SK-N-DZ (cell line): ENCODE measurements at places on chromosomes 5 and 9.

- no peak for DNase-seq
Observed at GRCh38 chr5:82335806-82336205, 57.7 kb upstream of the RPS23 start.

DNA sequence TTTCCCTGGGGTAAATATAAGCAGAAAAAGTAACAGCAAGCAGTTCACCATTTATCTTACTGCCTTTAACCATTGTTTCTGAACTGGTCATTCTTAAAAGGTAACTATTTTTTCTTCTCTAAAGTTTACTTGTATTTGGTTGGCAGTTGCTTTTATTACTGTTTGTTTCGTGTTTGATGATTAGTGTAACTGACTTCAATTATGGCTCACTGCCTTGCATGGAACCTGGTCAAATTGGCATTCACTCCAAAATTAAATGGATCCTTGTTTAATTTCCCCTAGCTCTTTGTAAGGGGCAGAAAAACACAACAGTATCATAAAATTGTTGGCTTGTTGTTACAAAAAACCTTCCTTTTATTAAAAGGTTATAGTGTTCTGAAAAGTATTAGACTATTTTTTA lies 1723.9 kb upstream of the CDH6 start:
- no peak for DNase-seq

- DNase-seq: no peak
Observed at GRCh38 chr5:118224546-118224945, 763.8 kb downstream of the DTWD2 start.

DNA sequence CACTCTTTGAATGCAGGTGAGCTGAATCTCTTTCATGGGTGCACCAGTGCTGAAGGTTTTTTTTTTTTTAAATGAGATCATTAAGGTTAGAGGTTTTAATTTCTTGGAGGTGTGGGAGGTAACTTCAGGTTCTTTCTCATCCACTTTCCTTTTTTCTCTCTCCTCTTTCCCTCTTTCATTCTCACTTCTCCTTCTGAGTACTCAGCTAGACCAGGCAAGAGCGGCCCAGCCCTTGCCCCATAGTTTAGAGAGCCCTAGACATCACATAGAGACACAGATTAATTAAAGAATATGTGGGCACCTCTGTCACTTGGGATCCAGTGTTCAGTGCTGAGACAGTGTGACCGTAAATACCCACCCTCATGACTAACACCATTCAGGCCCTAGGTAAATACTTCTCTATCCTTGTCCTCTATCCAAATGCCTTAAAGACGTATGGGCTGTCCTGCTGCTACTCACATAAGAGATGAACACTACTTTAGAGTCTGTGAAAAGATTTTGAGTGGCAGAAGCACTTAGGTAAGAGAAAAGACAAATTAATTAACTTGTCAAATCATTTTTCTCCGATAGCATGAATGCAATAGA lies 174.1 kb downstream of the TLE4 start:
- DNase-seq: no peak

DNA sequence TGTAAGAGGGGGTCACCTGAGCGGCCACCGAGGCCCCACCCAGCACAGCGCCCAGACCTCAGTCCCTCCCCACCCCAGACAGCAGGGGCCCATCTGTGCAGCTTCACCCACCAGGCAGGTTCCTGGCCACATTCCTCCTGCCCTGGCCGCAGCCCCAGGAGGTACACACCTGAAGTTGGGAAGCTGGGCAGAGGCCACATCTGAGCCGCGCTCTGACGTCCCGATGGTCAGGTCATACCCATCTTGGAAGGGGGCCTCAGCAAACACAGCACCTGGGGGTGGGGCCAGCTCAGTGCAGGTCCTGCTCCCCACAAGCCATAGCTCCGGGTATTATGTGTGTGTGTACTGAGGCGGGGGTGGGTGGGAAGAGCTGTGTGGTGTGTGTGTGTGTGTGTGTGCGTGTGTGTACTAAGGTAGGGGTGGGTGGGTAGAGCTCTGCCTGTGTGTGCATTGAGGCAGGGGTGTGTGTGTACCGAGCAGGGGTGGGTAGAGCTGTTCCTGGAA lies 5.6 kb downstream of the SPOUT1 start:
- DNase-seq: no peak

DNA sequence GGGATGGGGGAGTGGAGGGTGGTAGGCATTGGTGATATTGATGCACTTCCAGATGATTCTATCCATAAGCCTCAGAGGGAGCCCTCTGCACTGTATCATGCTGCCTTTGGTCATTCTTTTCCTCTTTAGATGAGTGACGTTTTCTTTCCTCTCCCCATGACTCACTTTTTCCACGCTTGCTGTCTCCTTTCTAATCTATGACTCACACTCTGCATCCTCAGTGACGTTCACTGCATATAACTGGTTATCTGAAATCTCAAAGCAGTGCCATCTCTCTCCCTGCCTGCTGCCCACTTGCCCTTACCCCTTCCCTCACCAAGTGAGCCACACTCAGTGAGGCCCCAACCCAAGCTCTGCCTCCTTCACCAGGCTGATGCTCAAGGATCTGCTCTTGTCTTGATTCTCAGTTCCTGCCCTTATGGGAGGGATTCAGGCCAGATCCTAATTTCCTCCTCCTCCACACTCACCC lies 31.6 kb downstream of the PTGS1 start:
- no peak for DNase-seq

DNA sequence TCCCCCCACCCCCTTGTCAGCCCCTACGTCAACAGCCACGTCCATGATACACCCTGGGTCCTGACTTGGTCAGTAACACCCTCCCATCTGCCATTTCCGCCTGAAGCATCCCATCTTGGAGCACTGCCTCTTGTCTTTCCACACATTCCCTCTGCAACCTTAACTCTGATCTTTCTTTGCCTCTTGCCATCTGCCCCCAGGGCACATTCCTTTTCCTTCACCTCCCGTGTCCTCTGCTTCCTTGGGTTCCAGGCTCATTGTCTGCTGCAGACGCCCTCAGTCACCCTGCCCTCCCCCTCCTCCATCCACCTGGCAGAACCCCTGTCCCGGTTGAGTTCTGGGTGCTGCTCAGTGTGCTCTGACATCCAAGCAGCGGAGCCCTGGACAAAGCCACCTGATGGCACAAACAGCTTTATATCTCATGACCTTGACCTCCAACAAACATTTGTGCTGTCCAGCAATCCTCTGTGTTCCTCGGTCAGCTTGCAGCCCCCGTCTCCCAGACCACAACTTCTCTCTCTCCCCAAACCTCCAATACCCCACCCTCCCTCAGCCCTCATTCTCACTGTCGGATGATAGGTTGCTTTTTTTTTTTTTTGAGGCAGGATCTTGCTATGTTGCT lies 97.7 kb upstream of the IER5L start:
- no peak for DNase-seq

GRCh38 chr5:145872486-145872885 lies 328 bp downstream of the GRXCR2 start:
- DNase-seq: no peak

DNA sequence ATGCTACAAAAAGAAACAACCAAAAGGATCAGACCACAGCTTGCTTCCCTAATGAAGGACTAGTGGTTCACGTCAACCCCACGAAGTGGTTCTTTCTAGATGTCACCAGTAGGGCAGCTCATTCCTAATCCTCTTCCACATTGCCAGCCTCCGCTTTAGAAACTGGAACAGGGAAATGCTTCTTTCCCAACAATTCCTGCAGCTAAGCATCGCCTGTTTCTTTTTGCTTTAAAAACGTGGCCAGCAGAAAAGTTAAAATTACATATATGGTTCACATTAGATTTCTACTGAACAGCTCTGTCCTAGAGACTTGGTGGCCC lies 100.2 kb downstream of the MTX3 start:
- DNase-seq: no peak

- DNase-seq: no peak
Observed at GRCh38 chr9:137920753-137921152, 43.2 kb downstream of the CACNA1B start.

GRCh38 chr5:143360755-143361154 lies 42.7 kb downstream of the NR3C1 start:
- DNase-seq: no peak

GRCh38 chr5:97627272-97627671 lies 444.2 kb upstream of the RIOK2 start:
- no peak for DNase-seq

- no peak for DNase-seq
Observed at GRCh38 chr5:62719061-62719720, 140.6 kb downstream of the LRRC70 start.

DNA sequence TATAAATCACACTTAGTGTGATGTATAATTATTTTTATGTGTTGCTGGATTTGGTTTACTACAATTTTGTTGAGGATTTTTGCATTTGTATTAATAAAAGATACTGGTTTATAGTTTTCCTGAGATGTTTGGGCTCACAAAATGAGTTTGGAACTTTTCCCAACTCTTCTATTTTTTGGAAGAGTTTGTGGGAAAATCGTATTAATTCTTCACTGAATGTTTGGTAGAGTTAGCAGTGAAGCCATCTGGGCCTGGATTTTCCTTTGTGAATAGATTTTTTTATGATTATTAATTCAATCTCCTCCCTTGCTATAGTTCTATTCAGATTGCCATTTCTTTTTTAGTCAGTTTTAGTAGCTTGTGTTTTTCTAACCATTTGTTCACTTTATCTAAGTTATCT lies 201.7 kb upstream of the NFIL3 start:
- no peak for DNase-seq

- DNase-seq: no peak
Observed at GRCh38 chr9:132324425-132324824, 30.4 kb downstream of the SETX start.

DNA sequence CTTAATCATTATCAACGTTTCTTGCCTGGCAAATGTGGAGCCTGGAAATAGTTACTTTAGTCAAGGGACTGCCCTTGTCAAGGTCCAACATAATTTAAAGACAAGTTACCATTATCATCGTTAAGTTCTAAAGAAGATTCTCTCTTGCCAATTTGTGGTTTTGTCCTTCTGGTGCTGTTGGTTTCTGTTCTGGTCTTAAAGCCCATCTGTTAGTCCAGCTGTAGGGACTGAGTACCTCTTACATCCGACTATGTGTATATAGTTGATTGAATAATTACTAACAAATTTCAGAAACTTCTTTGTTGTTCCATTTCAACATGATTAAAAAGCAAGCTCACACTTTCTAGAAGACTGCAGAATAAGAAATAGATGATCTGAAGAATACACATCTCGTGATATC lies 1854.9 kb downstream of the MAT2B start:
- DNase-seq: no peak

DNA sequence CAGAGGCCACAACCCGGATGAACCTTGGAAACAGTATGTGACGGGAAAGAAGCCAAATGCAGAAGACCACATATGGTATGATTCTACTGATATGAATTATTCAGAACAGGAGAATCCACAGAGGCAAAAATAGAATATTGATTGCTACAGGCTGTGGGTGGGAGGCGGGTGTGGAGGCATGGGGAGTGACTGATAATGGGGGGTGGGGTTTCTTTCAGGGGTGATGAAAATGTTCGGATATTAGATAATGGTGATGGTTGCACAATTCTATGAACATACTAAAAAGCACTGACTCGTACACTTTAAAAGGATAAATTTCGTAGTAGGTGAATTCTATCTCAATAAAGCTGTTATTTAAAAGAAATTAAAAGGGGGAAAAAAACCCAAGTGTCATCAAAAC lies 10.7 kb downstream of the IL4 start:
- DNase-seq: no peak

DNA sequence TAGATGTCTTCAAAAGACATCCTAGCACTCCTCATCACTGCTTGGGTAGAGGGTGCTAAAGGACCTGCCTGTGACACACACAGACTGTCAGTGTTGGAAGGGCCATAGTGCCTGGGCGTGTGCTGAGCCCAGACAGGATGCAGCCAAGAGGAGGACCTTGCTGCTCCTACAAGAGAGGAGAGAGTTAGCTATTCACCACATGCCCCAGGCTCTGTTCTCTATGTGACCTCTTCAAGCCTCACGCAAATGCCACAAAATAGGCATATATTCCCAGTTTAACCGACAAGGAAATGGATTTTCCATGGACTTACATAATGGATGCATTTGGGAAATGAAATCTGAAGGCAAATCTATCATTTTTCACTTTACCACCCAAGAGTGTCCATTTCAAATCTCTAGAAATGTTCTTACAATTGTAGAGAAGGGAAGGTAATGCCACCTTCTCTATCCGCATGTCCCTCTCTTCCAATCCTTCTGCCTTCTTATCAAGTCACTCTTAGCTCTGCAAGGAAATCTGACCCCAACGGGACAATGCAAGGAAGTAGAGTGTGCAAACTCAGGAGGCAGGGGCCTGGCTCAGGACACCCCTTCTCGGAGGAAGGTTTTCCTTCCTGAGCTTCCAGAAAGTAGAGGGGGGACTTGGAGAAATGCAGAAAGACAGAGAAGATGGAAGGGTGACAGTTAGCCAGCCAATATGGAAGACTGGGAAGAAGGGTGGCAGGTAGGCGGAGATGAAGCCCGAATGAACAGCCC lies 49.5 kb downstream of the TRIM32 start:
- no peak for DNase-seq

GRCh38 chr5:141633871-141634561 lies 2.6 kb downstream of the HDAC3 start:
- no peak for DNase-seq

- DNase-seq: no peak
Observed at GRCh38 chr9:20238921-20239320, 383.4 kb downstream of the MLLT3 start.

GRCh38 chr5:3886524-3887451 lies 291.2 kb downstream of the IRX1 start:
- no peak for DNase-seq

GRCh38 chr5:81788329-81788728 lies 37.4 kb upstream of the SSBP2 start:
- DNase-seq: no peak

DNA sequence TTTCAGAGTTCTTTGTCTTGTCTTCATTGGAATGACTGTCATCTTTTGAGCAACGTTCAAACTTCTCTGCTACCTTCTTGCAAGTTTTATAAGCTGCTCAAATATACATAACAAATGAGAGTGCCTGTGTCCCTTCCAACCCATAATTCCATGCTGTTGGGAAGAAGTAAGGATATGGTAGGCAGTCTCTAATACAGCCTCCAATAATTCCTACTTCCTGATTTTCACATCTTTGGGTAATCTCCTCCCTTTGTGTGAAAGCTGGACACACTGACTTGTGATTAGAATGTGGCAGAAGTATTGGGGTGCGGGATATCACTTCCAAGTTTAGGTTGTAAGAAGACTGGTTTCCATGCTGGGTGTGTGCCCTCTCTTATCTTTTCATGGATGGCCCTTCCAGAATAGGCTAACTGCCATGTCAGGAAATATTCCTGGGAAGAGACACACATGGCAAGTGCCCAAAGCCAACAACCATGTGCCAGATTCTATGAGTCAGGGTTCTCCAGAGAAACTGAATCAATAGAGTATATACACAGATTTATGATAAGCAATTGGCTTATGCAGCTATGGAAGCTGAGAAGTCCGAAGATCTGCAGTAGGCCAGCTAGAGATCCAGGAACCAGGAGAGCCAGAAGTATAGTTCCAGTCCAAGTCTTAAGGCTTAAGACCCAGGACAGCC lies 531.3 kb downstream of the NTRK2 start:
- no peak for DNase-seq

DNA sequence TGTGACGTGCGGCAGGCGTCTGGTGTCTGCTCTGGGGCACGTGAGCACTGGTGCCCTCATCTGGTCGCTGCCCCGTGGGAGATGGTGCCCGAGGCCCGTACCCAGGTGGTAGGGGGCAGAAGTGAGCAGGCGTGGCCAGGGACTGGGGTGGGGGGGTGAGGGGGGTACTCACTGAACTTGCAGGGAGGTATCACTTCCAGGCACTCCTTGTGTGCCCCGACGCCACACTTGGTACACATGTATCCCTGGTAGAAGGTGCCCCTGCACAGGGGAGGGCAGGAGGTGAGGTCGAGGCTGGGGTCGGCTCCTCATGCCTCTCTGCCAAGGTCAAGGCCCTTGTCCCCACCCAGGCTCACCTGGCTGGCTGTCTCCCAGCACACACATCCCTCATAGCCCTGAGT lies 45.2 kb upstream of the SARDH start:
- no peak for DNase-seq
